Aorta (tissue), 5 donors: ENCODE measurements at places on chromosomes 7 and 10. TPM values are rescaled to one million over a fixed set of nuclear protein-coding genes. Genes with fewer than 3 reads are reported as not detected.

The MYL7 gene
- total RNA-seq, result not detected

GRCh38 chr10:59078978-59079377 lies 97.5 kb upstream of the PHYHIPL start:
- DNase-seq, result no peak

DNA sequence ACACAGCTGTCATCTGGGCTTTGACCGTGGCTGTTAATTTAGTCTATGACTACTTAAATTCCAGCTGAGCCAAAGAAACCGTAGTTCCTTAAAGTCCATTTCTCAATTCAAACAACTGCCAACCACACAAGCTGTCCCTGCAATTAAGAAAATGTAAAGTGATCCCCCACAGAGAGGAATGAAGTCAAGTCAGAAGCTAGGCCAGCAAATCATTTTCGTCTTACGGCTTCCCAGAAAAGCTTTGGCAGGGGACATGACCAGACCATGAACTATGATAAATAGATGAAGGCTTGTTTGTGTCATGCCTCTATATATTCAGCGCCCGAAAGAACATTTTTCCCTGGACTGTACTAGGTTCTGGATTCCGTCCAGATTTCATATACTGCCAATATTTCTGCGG lies 54.6 kb downstream of the HACD1 start:
- DNase-seq, result no peak

The BAIAP2L1 gene
- 3.6 TPM for total RNA-seq

- no peak for DNase-seq
Measured at GRCh38 chr10:29212597-29212996, 76.3 kb upstream of the LYZL1 start.

- DNase-seq, result no peak
Measured at GRCh38 chr7:7919449-7919945, 49.1 kb upstream of the GLCCI1 start.

The STEAP1B gene
- 5.1 TPM for total RNA-seq

- no peak for DNase-seq
Measured at GRCh38 chr7:138247081-138247480, 170.8 kb downstream of the AKR1D1 start.

DNA sequence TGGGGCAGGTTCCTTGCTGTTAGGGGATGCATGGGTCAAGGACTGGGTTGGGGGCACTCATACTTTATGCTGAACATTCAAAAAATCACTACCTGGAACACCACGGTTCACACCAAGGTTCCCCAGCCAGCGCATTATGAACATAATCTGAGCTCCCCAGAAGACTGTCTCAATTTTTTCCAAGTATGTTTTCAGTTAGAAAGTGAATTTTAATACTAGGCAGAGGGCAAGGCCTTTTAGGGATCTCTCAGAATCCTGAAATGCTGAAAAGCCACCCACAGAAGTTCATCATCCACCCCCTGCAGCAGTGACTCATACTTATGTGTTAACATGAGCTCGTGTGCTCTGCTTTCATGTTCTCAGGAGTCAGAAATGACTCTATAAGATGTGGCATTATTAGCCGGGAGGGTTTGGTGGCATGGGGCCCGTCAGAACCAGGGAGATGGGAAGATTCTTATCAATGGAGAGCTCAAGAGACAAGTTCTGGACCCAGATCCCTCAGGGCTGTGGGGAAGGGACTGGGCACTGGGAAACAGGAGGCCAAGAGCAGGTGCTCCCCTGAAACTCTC lies 185.2 kb upstream of the ITGB1 start:
- DNase-seq, result no peak

DNA sequence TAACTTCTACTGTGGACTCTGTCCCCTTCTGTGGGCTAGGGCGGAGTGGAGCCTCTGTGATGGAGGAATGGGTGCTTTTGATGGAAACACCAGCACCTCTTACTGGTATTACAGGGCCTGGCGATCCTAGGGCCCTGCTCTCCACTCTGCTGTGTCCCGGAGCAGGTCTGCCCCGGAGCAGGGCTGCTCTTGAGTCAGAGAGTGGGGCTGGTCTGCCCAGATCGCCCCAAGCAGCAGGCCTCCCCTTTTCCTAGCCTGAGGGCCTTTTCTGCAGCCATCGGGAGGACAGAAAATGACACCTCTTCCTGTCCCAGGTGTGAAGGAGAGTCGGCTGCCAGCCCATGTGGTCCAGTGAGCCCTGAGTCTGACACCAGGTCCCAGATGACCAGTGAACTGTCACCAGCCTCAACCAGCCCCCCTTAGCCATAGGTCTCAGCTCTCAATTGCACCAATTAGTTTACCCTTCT lies 1.4 kb downstream of the ZNF282 start:
- DNase-seq, result no peak

DNA sequence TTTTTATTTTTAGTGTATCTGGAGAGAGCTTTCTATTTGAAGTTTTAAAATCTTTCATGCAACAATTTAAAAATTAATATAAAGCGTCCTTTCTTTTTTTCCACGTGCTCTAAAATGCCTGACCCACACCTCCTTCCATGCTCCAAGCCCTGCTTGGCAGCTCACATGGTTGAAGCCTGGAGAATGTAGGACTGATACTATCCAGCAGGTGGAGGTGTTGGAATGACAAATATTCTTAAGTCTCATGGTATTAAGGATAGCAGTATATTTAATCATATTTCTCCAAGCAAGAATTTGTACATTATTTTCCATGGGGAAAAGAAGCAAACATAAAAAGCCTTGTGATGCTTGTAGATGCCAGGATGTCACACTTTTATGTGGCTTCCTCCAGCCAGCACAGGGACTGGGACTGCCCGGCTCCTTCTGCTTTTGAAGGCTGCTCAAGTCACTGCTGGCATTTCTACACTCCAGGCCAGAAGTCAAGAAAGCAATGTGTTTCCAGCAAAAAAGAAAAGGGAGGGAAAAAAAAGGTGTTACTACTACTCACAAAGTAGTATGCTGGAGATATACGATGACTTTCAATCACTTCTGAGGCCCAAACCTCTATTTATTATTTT lies 49.7 kb downstream of the BZW2 start:
- DNase-seq, result no peak

DNA sequence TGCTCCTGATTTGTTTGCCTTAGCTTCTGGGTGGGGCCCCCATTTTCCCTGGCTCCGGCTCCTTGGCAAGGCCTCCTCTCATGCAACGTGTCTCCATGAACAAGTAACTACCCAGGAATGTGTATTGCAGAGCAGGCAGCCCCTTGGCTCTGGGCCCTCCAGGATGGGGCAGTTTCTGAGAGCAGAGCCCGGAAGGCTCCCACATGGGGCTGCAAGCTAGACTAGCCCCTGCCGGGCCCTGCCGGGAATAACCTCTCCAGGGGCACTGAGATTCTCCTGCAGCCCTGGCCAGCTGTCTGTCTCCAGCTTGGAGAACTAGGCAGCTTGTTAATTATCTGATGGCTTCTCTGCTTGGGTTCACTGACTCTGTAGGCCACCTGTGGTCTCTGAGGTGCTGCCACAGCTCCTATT lies 184.0 kb upstream of the INHBA start:
- peak; percentile 89 for DNase-seq

The GNAT3 gene
- not detected for total RNA-seq

The SDK1 gene
- total RNA-seq, result 46.3 TPM

DNA sequence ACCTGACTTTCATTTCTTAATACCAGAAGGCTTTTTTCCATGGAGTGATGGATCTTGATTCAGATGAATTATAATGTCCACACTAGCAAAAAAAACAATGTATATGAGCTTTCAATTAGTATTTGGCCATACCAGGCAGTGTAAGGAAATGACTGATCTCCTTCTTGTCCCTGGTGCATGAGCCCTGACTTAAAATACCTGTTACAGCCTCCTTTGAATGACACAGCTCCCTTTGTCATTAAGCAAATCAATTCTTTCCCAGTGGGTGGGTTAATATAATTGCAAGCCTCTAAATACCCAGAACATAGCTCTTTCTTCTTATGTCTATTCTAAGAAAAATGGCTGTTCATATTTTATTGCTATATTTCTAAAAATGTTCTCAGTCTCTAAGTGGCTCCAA lies 164.7 kb downstream of the C1GALT1 start:
- no peak for DNase-seq

The TECPR1 gene
- 48.0 TPM for total RNA-seq

The GSDME gene
- 16.3 TPM for total RNA-seq

- peak; percentile 42 for DNase-seq
Measured at GRCh38 chr7:151371266-151371665, 29.7 kb downstream of the NUB1 start.

- peak; percentile 44 for DNase-seq
Measured at GRCh38 chr7:30925913-30926312, 14.3 kb downstream of the AQP1 start.

DNA sequence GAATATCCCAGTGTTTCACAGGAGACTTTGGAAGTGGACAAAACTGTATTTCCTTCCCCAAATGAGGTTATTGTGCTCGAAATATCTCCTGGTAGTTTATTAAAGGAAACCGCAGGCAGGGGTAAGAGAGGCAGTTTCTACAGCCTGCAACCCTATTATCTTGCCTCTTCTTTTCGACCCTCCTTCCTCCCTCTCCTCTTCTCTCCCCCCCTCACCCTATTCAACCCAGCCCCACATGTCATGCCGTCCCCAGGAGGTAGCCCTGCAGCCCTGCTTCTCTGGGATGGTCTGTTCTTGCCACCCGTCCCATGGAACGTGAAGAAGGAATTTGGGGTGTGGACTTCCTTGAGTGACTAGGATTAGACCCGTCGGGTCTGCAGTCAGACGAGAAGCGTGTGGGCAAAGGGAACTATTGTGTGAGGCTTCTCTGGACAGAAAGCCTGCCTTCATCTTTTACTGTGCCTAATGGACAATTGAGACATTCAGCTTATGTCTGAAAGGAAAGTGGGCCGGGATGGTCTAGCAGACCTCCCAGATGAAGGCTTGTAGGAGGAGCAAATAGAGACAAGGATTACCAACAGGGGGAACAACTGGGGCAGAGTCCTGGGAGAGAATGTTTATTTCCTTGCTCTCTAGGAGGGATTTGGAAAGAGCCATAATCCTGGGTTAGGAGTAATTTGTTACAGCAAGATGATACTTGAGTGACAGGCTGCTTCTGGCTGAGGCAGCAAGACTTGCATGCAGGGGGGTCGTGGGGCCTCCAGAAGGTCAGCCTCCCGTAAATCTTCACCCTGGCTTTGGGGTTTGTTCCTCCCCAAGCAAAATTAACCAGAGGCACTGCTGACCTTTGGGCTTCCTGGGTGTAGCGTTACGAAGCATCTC lies 77.8 kb downstream of the TCF7L2 start:
- DNase-seq, result no peak

DNA sequence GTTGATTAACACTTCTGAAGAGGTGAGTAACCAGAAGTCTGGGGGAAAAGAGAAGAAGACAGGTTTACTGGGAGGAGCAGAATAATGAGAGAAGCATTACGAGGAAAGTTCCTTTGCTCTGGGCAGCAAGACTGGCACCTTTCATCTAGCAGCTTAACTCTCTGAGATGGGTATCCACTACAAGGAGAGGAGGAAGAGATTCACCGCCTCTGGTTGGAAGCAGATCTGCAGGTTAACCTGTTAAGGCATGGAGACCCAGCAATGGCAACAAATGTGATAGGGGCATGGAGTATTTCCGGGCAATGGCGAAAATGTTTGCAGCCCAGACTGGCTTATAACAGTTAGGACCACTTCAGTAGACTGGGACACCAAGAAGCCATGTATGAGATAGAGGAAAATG lies 162.2 kb downstream of the TFEC start:
- no peak for DNase-seq

GRCh38 chr10:107653832-107654287 lies 489.4 kb upstream of the SORCS1 start:
- DNase-seq, result no peak

GRCh38 chr7:116249969-116250553 lies 39.7 kb downstream of the TES start:
- no peak for DNase-seq

- no peak for DNase-seq
Measured at GRCh38 chr10:68154211-68154497, 44.9 kb downstream of the MYPN start.

DNA sequence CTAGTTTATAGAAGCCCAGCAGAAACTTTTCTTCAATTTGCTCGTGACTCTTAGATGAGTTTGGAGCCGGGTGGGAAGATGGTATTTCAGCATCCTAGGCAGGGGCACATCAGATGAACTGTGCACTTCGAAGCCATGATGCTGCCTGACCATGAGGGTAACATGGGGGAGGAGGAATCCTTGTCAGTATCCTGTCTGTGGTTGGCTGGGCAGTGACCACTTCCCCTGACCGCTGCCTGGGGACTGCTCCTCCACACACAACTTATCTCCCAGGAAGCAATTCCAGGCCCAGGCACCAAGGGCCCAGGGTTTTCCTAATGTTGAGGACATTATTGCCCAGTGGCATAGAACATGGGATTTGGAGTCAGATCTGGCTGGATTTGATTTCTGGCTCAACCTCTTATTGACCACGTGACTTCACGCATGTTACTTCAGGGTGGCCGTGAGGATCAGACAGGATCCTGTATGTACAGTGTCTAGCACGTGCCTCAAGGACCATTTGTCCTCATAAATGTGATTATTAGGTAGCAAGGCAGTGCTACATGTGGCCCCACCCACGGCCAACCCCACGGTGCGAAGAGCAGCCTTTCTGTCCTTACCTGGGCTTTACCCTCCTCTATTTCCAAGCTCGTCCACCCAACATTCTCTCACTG lies 65.2 kb downstream of the PTPRE start:
- DNase-seq, result no peak

GRCh38 chr10:124974131-124974530 lies 32.2 kb downstream of the ZRANB1 start:
- DNase-seq, result no peak

The INA gene
- total RNA-seq, result not detected

The UPF2 gene
- 26.1 TPM for total RNA-seq

DNA sequence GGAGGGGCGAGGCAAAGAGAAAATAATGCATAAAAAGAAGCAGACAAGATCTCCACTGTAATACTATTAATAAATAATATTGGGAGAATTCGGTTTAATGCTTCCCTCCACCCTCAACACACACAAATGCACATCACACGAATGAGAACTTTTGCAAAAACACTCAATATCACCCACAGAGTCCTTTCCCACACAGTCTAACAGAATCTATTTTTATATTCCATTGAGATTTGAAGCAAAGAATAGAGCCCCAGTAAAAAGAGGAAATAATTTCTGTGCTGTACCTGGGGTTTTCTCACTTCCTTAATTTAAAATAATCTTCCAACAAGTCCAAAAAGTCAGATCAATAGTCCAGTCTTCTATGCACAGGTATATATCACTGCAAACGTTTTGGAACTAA lies 17.0 kb downstream of the PIK3AP1 start:
- no peak for DNase-seq

The PTPN20 gene
- total RNA-seq, result 8.2 TPM

DNA sequence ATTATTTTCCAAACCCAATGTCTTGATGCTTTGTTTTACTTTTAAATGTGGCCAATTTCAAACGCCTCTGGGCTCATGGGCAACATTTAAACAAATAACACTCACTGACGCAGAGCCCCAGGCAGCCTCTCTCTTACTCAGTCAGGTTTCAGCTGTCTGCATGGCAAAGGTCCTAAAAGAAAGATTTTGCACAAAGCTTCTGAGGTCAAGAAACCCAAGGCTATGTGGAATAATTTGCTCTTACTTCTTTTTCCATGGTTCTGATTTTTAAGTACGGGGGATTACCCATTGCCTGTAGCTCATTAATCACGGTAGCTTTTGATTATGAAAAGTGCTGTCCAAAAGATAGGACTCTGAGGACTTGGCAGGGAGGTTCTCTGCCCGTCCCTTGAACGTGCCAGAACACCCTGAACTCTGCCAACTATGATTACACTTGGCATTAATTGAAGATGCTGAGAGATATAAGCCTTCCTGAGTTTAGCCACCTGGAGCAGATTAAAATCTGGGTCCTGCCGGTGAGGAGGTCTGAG lies 14.1 kb upstream of the MSRB2 start:
- DNase-seq, result no peak

The CFAP43 gene
- total RNA-seq, result 0.27 TPM

The CALML5 gene
- not detected for total RNA-seq
